Activated T-cell treated with anti-CD3 and anti-CD28 coated beads for 24 hours (primary cell): ENCODE measurements at places on chromosomes 7 and 10.

- DNase-seq = no peak
Measured at GRCh38 chr7:32262315-32262714, 192.1 kb upstream of the PDE1C start.

GRCh38 chr10:77638321-77639101 lies 903 bp upstream of the KCNMA1 start:
- no peak for DNase-seq

- DNase-seq = no peak
Measured at GRCh38 chr7:12695965-12696364, 8.5 kb downstream of the ARL4A start.

GRCh38 chr10:104711302-104711721 lies 70.2 kb downstream of the SORCS3 start:
- no peak for DNase-seq

- no peak for DNase-seq
Measured at GRCh38 chr7:158550394-158550700, 37.3 kb downstream of the PTPRN2 start.

- DNase-seq = no peak
Measured at GRCh38 chr10:36448760-36449691, 676.4 kb upstream of the ANKRD30A start.

DNA sequence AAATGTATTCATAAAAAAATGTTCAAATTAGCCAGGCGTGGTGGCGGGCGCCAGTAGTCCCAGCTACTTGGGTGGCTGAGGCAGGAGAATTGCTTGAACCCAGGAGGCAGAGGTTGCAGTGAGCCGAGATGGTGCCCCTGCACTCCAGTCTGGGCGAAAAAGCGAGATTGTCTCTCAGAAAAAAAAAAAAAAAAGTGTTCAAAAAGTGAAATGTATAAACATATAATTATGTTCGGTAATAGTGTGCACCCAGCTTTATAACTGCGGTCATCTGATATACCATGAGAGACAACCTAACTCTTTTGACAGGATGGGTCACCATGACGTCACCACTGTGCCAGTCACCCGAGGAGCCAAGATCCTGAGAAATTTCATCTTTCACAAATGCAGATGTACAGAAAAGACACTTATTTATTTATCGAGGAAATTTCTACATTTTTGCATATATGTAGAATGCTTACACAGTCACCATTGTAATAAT lies 594 bp upstream of the RP9 start:
- no peak for DNase-seq

GRCh38 chr10:113756940-113757543 lies 5.6 kb downstream of the PLEKHS1 start:
- DNase-seq = no peak

- DNase-seq = no peak
Measured at GRCh38 chr10:3199488-3199887, 26.9 kb upstream of the PITRM1 start.

GRCh38 chr10:35219292-35219691 lies 92.6 kb downstream of the CREM start:
- DNase-seq = peak; percentile 41

GRCh38 chr7:33044986-33045385 lies 17.6 kb downstream of the NT5C3A start:
- no peak for DNase-seq

DNA sequence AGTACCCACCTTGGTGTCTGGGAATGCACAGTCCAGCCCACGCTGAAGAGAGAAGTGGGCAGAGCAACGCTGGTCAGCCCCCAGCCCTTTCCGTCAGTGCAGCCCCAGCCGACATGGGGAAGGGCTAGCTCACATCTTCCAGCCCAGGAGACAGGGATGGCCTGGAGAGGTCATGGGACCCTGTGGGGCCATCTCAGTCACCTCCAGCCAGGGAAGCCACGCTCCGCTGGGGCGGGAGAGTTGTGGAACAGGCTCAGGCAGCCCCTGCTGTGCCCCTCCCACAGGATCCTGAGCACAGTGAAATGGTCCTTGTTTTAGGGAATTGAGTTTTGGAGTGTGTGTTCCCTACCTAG lies 85.1 kb downstream of the PAXIP1 start:
- DNase-seq = no peak

- DNase-seq = no peak
Measured at GRCh38 chr10:105328503-105329133, 687.5 kb downstream of the SORCS3 start.

GRCh38 chr10:59072038-59072437 lies 104.4 kb upstream of the PHYHIPL start:
- DNase-seq = no peak

DNA sequence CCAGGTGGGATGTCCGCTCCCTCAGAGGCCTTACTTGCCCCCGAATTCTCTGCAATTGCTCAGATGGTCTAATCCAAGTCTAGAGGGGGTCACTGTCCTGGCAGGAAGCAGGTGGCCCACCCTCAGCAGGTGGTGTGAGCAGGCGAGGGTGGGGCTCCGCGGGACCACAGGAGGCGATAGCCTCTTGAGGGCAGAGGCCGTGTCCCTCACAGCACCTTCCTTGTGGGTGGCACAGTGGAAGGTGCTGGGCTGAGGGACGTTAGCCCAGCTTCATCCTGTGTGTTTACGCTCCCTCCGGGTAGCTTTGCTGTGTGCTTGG lies 38.3 kb upstream of the INPP5A start:
- no peak for DNase-seq

DNA sequence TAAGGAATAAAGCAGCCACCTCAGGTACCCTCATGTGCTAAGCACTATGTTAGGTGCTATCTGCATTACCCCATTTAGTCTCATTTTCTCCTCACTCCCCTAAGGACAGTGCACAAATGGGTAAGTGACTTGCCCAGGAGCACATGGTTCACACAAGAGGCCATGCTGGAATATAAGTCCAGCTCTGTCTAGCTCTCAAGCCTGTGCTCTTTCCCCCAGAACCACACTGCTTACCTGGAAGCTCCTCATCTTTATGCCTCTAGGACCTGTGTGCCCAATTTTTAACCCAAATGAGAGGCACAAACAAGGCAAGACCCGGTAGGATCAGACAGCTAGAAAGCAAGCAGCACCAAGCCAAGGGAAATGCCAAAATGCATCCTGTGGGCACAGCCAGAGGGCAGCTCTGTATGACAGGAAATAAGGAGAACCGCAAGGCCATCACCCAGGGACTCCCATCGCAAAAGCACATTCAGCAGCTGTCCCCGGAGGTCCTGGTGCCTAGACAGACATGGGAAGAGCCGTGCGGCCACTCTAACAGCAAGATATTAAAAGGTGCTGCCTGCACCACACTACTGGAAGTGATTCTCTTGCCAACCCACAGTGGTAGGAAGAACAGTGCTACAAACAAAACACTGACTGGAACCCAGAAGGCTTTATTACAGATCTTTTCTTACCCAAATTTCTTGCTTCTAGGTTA lies 88.1 kb downstream of the GSAP start:
- DNase-seq = no peak
